ENCODE measurements at places on chromosomes 4 and X.

- no peak for DNase-seq
Observed at GRCh38 chr4:108417923-108418322, 202.5 kb upstream of the RPL34 start.

DNA sequence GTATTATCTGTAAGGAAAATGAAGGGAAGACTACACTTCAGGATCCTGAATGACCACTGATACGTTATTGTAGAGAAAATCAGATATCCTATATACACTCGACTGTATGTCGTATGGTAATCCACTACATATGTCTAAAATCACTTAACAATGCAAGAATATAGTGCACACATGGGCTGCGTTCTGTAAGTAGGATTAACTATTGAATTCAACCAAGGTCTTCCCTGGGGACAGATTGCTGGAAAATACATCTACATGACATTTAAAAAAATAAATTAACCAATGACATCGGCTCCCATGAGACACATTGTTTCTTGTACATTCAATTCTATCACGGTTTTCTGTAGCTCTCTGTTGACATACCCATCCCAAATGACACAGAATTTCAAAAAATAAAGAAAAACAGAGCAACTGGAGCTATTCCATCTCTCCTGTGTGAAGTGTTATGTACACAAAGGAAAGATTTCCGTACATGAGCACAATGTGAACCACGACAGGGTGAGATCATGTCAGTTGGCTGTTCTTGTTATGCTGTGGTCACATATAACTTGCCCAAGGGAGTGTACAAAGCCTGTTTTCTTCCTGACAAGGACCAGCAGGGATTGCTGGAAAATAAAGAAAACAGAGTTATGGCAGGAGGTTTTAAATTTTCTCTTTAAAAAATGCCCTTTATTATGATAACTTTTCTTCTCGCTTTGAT is 6.1 kb downstream of the ENOX2 start:
- DNase-seq: no peak

DNA sequence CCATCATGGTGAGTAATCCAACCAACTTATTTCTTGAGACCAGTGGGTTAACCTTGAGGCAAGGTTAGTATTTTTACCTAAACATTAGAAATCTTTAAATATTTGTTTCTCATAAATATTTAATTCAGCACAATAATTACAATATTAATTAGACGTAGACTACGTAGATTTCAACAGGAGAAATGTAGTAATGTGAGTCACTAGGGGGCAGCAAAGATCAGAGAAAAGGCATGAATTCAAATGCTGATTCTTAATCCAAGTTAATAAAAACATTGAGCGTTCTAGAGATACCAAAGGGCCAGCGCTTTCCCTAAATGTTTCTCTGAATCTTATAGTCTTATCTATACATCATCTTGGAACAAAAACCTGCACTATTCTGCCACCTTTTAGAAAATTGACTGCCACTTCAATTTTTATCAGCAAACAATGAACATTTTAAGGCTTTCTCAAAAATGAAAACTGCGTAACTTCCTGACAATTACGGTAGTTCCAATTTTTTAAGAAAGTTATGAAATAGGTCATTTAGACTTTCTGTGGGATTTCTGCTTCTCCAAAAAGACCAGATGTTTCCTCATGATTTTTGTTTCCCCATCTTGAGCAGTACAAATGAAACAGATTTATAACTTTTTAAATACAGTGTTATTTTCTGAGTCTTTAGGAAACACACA is 180.7 kb downstream of the GASK1B start:
- no peak for DNase-seq

DNA sequence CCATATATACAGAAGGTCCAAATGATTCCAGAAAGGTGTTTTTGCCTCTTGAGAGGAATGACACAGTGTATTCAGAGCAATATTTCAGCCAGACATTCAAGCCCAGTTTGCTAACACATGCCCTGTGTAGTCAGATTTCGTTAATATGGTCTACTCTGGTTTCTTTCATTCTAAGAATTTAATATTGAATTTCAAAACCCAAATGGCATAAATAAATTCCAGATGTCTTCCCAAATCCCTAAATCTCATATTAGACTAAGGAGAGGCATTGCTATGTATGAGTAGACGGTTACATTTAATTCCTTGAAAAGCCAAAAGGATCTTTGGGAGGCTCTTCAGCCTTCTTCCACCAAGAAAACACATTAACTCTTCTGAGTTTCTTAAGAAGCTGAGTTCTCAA is 66.3 kb upstream of the C1QTNF7 start:
- no peak for DNase-seq

DNA sequence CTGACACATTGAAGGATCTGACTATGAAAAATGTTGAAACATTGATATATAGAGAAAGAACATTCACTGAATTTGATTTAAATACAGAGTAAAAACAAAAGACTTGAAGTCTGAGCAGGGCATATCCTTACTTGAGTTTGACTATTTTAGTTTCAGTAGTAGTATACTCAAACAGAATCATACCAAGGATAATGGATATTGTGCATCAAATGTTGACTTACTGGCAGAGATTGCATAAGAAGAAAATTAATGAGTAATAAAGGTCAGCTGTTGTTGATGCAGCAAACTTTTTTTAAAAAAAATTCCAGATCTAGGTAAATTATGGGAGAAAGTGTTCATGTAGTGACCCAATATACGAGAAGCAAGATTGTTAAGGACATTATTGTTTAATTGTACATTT is 94.5 kb upstream of the APOOL start:
- DNase-seq: no peak

GRCh38 chr4:2898001-2898400 is 54.4 kb downstream of the ADD1 start:
- no peak for DNase-seq

GRCh38 chrX:119677654-119677981 is 15.3 kb downstream of the SEPTIN6 start:
- no peak for DNase-seq

DNA sequence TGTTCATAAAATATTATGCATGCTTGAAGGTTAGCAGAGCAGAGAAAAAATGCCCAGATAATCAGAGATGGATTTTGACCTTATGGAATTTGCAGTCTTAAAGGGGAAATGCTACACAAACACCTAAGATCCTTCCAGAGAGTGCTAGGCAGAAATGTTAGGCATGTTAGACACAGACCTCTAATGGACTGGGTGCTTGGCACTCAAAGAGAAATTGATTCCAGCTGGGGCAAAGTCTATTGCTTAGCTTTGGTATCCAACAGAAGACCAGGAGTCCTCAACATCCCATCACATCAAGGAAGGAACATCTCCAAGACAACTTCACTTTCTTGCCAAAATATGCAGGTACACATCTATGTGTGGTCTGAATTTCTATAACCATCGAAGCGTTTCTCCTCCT is 32.2 kb upstream of the PPARGC1A start:
- DNase-seq: no peak

DNA sequence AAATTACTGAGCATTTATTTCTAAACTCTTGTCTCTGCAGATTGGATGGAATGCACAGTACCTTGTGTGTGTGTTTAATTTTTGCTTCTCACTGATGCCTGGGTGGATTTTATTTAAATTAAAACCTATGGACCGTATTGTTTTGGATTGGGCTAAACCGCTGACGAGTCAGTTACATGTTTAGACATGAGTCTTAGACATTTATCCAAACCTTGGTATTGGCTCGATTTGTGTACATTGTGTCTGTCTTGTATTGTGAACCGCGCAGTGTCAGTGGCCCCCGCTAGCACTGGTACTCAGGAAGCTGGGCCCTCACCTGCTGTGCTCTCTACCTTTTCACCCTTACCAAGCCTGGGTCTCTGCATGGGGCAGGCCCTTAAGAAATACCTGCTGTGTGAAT is 40.8 kb upstream of the TADA2B start:
- no peak for DNase-seq

- no peak for DNase-seq
Observed at GRCh38 chr4:58064653-58065052, 954.5 kb upstream of the IGFBP7 start.

DNA sequence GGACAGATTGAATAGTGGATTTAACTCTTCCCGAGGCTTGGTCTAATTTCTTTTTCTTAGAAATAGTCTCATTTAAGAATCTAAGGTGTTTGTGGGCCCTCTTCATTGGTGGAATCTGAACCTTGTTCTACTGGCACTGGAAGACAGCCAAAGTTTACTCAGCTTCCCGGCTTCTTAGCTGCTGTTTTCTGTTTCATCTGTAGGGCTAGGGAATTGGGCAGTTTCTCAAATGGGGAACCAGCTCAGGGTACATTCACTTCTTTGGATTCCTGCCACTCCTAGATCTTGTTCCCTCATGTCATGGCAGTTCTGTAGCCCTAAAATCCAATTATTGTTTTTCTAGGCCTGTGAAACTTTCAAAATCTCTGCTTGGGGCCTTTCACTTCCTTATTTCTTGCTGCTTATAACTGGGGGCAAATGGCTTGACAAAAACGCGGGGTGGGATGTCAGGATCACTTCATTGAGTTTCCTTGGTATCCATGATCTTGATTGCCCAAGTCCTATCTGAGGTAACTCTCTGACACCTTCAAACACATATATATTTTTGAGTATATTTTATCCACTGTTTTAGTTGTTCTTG is 985.0 kb downstream of the C4orf33 start:
- DNase-seq: no peak

All from tibial nerve (tissue), 4 donors.